Esophagus mucosa (tissue), 1 donor: ENCODE measurements at places on chromosomes 12 and 14.
A peak's percentile ranks its signal among the peaks of the same experiment; 100 is the strongest.

GRCh38 chr14:85873006-85873405 lies 343.1 kb downstream of the FLRT2 start:
- no peak for ATAC-seq

GRCh38 chr12:12336049-12336411 lies 14.0 kb downstream of the MANSC1 start:
- ATAC-seq, result no peak

DNA sequence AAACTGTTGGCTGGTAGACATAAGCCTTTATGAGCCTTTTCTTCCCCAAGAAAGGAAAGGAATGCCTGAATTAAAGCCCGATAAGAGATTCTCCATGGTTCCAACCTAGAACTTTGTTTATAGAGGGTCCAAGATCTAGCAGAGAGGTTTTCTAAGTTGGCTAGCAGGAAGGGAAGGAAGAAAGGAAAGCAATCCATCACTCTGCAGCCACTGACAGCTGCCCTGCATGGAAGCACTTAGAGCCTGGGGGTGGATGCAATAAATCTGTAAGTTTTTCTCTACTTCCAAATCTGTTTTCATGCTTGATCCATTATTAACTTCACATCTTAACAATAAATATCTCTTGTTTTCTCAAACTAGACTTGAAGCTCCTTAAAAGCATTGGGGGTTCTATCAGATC lies 224.4 kb downstream of the KSR2 start:
- no peak for ATAC-seq

GRCh38 chr12:69392179-69392928 lies 32.8 kb downstream of the YEATS4 start:
- peak; percentile 89 for ATAC-seq
